ENCODE measurements at places on chromosomes 3 and 15.
A peak's percentile ranks its signal among the peaks of the same experiment; 100 is the strongest.

GRCh38 chr15:35139822-35140221 lies 54.7 kb upstream of the NANOGP8 start:
- no peak overlapping the region for H3K4me3 ChIP-seq
- H3K27me3 ChIP-seq: no peaks in the 10 kb centered on the region
- peaks cover 5% of the 10 kb centered on the region for H3K4me1 ChIP-seq
- no peak overlapping the region for H3K27ac ChIP-seq
- no peaks in the 10 kb centered on the region for H3K36me3 ChIP-seq

- H3K27me3 ChIP-seq: no peaks in the 10 kb centered on the region
- no peak for DNase-seq
- H3K27ac ChIP-seq: peak overlapping the region; percentile 16
- H3K4me3 ChIP-seq: no peak overlapping the region
Measured at GRCh38 chr3:57009802-57010201, 50.7 kb upstream of the SPATA12 start.

DNA sequence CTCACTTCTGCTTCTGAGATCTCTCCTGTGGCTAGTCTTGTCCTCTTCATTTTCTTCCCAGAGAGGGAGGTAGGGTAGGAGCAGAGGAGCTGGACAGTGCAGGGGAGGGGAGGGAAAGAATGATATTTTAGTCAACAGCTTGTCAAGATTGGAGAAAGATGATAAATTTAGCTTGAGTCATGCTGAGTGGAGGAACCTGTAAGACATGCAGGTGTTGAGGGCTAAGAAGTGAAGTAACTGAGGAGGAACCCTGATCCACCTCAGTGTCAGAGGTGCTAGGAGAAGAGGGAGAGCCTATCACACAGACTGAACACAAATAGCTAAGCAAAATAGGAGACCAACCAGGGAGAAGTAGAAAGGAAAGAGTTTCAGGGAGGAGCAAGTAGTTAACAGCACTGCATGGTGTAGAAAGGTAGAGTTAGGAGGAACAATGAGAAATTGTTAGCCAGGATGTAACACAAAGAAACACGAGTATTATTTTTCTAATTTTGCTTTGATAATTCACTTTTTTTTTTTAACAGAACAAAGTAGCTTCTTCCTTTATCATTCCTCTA lies 108.2 kb upstream of the CHRM5 start:
- no peaks in the 10 kb centered on the region for H3K36me3 ChIP-seq
- no peak for DNase-seq
- no peaks in the 10 kb centered on the region for H3K27me3 ChIP-seq
- H3K4me3 ChIP-seq: no peak overlapping the region
- no peak overlapping the region for H3K27ac ChIP-seq

- no peaks in the 10 kb centered on the region for H3K36me3 ChIP-seq
- DNase-seq: no peak
- no peaks in the 10 kb centered on the region for H3K4me1 ChIP-seq
- H3K27ac ChIP-seq: no peak overlapping the region
Measured at GRCh38 chr15:53297828-53298227, 461.6 kb downstream of the WDR72 start.

DNA sequence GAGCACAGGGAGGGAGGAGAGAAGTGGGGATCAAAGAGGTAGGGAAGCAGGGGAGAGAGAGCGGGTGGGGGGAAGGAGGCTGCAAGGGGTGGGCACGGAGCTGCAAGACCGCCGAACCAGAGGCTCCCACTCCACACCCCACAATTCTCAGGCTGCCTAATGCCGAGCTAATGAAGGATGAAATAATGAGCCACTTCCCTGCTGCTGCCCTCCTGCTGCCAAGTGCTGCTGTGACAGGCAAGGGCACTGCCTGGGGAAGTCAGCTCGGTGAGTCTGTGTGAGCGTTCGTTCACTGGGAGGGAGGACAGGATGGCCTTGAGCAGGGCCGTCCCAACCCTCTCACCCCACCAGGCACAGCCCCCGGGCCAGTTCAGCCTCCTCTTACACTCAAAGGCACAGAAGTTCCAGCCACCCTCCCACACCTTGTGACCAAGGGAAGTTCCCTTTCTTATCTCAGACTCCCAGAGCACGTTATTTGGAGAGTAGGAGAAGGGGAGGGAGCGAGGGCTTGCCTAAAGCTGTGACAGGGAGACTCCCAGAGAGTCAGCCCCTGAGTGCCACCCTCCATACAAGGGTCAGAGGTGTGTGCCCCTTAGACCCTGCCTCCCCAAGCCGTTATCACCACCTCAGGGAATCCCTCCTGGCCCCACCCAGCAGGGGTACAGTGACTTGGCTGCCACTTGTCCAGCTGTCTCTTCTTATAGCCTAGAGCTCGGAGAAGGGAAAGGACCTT lies 12.4 kb downstream of the GLYCTK start:
- no peaks in the 10 kb centered on the region for H3K27me3 ChIP-seq
- no peak overlapping the region for H3K27ac ChIP-seq
- no peaks in the 10 kb centered on the region for H3K4me1 ChIP-seq
- no peak overlapping the region for H3K4me3 ChIP-seq
- no peaks in the 10 kb centered on the region for H3K36me3 ChIP-seq

All from Karpas-422 (cell line).